Smooth muscle cell of the pulmonary artery (primary cell): ENCODE measurements at places on chromosomes 4 and X. TPM values are rescaled to one million over a fixed set of nuclear protein-coding genes. Genes with fewer than 3 reads are reported as not detected.

Gene MAGEA10
- not detected in 2 replicates for total RNA-seq

Gene DRP2
- 1.0 and 1.8 TPM in 2 replicates for total RNA-seq

Gene DCAF8L2
- 0.20 TPM in 1 of 2 replicates, not detected in the other for total RNA-seq

Gene PRPS2
- 15.9 and 25.2 TPM in 2 replicates for total RNA-seq

Gene GPRASP1
- 2.8 and 4.6 TPM in 2 replicates for total RNA-seq

Gene MTTP
- 0.33 TPM in 1 of 2 replicates, not detected in the other for total RNA-seq

Gene MAGEB17
- total RNA-seq = not detected in 2 replicates

Gene CXCL3
- total RNA-seq = 1.5 and 9.0 TPM in 2 replicates

Gene AFM
- not detected in 2 replicates for total RNA-seq

Gene TNIP2
- total RNA-seq = 36.6 and 44.9 TPM in 2 replicates

Gene ADGRG4
- under 0.01 TPM in 1 of 2 replicates, not detected in the other for total RNA-seq

Gene AADAT
- 2.5 and 2.8 TPM in 2 replicates for total RNA-seq

Gene TBC1D8B
- total RNA-seq = 24.2 and 32.2 TPM in 2 replicates

Gene ATP11C
- total RNA-seq = 43.1 and 70.3 TPM in 2 replicates

Gene TSPAN6
- 21.7 and 36.5 TPM in 2 replicates for total RNA-seq

Gene MAGED4
- 53.2 and 60.0 TPM in 2 replicates for total RNA-seq

Gene TCEAL2
- total RNA-seq = 0.23 TPM in 1 of 2 replicates, not detected in the other

Gene MAGEA4
- not detected in 2 replicates for total RNA-seq
